ENCODE measurements at places on chromosomes 7 and 10.

DNA sequence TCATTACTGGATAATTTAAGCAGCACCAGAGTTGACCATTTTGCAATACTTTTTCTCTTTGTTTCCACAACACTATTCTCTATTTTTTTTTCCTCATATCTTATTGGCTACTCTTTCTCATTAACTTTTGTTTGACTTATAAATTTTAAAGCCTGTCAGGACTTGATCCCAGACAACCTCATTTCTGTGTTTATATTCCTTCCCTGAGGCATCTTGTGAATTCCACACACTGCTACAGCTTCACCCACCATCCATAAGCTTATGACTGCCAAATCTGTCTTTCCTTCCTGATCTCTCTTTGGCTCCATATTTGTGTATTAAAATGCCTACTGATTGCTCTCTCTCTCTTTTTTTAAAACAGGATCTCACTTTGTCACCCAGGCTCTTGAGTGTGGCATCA is 124.6 kb upstream of the MBL2 start:
- no peak for DNase-seq

- DNase-seq = no peak
Measured at GRCh38 chr7:55147101-55147500, 128.3 kb downstream of the EGFR start.

DNA sequence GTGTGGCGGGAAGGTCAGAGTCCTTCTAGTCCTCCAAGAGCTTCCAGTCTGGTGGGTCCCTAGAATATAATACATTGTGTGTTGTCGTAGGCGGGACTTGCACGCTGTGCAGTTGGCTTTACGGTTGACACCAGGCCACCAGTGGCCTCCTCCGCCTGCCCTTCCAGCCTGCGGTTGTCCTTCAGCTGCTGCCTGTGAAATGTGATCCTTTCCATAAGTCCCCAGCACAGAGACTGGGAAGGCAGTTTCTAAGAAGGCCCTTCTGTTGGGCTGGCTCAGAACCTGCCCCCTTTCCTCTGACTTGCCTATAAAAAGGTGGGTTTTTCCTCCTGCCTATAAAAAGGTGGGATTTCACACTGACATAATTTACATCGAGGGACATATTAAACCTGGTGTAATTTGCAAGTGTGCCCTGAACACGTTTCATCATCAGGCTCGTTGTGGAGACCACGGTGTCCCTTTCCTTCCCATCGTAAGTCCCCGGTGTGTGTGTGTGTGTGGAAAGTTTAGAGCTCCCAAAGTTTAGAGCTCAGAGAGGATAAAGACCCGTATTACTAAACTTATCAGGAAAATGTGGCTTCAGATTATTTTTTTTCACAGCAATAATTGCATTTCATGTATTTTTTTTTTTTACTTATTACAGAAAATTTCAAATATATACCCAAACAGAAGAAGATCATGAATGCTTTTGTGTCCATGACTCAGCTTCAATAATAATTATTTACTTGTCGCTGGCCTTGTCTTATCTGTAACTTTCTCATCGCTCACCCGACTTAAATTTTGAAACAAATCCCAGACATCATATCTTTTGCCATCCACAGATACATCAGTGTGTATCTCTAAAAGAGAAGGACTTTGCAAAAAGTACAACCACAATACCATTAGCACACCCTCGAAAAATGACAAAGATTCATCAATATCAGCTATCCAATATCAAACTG is 45.1 kb downstream of the CUX1 start:
- no peak for DNase-seq

DNA sequence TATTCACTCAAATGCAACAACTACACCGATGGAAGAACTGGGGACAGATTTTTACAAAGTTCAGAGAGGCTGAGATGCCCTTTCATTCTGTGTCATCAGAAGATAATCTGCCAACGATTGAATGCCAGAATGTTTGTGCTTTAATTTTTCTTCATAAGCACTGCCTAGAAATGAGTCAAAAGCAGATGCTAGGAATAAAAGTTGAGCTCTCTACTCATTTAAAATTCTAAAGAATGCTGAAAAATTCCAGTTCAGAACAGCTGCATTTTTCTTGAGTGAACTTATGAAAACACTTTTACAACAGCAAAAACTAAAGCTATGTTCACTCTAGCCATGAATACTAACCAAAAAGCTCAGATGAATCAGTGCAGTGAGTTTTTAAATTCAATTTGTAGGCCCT is 22.3 kb upstream of the FAM133B start:
- DNase-seq = no peak

DNA sequence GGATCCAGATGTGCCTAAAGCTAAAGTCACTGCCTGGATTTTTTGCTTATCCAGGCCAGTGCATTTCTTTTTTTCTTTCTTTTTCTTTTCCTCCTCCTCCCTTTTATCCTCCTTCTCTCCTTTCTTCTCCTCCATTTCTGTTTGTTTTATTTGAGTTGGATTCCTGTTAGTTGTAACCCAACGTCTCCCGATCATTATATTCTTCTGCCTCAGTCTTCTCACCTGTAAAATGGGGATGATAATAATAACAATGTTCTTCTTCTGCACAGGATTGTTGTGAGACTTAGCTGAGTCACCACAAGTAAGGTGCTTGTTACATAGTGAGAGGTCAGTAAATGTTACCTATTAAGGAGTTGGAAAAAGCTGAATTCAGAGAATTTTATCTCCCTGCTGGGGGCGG is 13.7 kb upstream of the FFAR4 start:
- DNase-seq = no peak

- DNase-seq = no peak
Measured at GRCh38 chr10:52442576-52442975, 128.5 kb downstream of the DKK1 start.

GRCh38 chr10:70379581-70380176 is 2.7 kb downstream of the LRRC20 start:
- no peak for DNase-seq

- DNase-seq = no peak
Measured at GRCh38 chr7:106346167-106346677, 61.4 kb upstream of the NAMPT start.

DNA sequence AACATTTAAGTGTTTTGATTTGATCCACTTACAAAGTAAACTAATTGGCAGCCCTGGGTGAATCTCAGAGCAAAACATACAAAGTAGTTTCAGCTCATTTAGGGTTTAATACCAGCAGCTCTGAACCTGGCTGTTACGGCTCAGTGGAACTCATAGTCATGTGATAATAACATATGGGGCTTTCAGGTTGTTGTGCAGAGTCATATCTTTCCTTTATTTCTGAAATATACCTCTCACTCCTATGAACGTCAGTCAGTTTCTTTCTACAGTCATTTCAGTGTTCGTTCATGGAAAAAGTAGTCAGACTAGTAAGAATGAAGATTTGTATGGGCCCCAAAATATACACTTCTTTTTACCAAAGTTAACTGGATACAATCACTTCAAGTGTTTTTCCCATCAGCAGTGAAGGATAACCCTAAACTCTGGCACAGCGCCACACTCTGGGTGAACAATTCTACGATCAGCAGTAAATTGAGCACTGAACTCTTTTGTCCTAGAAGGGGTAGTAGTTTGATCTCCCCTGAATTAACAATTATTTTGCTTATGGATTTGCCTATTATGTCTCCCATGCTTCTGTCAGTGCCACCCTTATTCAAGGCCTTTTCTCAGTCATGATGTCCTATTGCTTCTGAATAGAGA is 218.6 kb downstream of the THSD7A start:
- DNase-seq = no peak

DNA sequence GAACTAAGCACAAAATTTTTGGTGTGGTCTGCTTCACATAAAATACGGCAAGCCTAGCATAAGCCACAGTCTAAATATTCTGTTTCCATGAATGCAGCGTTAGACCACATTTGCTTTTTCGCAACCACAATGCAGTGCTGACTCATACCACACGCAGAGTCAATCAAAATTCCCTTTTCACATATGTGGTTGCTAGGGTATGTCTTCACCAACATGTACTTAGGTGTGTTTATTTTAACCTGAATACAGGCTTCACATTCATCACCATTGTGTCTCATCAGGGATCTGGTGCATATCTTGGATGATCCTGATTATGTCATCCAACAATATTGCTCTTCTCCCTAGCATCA is 90.8 kb downstream of the CHN2 start:
- DNase-seq = peak; percentile 0

DNA sequence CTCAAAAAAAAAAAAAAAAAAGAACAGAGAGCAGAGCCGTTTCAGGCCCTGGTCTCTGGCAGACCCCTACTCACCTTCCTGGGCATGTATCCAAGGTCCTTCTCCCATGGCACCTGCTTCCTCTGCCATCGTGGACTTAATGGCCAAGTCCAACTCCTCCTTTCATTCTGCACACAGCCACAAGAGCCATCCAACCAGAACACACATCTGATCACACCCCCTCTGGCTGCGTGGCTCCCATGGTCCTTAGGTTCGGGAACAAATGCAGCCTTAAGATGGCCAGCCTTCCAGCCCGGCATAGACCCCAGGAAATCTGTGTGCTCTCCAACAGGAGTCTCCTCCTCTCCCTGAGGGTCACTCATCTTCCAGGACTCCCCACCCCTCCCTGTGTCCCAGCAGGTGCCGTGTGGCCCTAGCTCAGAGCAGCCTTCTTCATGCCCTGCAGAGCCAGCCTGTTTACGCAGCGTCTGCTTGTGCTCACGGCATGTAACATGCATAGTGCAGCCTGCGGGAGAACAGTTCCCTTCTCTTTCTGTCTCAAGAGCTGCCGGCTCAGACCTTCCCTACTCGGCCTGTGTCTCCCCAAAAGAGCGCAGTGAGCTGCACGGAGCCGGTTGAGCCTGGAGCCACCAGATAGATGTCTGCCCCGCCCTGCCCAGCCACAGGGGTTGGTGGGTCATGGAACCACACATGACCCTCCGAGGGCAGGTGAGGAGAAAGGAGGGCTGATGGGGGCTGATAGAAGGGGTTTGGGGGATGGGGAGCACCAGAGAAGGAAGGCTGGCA is 157.3 kb downstream of the NRF1 start:
- no peak for DNase-seq

DNA sequence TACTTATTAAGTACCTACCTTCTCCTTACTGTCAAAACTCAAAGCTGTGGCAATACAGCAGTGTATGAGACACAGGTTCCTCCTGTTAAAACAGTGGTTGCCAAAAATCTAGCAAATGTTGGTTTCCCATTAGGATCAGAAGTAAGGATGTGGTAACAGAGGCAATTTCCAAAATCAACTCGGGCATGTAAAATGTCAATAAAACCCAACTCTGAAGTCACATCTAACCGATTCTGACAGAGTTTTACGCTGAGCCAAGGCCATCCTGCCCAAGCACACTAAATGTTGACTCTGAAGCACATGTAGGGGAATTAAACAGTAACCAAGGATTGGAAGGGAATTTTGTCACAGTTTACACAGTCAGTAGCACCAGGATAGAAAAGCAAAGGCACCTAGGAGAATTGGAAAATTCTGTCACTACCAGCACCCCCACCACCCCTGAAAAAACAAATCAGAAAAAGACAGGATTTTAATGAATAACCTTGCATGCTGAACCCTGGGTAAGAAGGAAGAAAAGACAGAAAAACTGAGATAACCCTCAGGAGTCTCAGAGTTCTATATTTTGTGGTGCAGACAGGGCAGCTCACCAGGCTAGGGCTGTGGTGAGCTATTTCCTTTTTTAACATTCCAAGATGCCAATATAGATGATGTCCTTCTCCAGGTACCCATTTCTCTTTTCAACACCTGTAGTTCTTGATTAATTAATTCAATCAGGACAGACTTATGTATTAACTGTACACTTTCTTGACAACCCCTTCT is 119.5 kb downstream of the DOCK4 start:
- DNase-seq = no peak

- no peak for DNase-seq
Measured at GRCh38 chr7:37251222-37251621, 197.4 kb downstream of the ELMO1 start.

GRCh38 chr10:44939691-44940401 is 19.8 kb upstream of the RASSF4 start:
- no peak for DNase-seq

DNA sequence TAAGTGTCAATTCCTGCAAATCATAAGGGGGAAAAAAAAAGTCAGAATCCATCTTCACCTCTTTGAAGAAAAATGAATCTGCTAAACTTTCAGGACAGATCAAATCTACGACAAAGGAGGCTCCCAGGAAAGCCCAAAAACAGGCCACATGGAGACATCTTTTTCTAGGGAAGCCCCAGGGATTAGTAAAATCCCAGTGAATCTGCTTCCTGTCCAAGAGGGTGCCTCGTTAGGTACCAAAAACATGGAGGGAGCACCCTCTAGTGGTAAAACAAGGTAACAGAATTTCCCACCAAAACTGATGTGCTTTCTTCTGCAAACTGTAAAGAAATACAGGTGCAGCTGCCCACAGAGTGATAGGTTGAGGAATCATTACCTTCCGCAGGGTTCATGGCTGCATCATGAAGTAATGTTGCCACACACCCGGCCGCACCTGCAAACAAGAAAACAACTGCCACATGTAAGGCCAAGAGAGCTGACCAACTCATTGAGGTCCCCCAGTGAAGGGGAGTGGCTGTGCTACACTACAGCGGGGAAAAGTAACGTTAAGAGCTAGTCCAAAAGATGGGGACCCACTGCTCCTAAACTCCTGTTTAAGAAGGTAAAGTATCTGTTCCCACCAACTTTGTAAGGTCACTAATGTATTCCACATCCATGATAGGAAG is 7.9 kb downstream of the SLC25A28 start:
- peak; percentile 52 for DNase-seq

DNA sequence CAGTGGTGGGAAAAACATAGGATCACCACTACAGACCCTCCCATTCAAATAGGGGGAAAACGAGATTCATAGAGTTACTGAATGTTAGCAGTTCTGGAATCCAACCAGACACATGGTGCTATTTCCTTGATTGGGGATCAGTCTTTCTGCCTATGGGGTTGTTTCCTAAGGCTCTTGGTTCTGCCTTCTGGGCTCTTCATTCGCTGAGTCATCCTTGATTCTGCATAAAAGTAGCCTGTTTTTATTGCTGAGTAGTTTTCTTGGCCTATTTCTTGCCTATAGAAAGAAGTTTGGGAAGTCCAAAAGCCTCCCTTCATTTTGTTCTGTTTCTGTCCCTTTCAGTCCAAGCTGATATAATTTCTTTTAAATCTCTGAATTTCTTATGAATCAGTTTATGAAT is 99.3 kb upstream of the OIT3 start:
- DNase-seq = no peak

GRCh38 chr7:159136013-159136412 is 8.7 kb downstream of the VIPR2 start:
- DNase-seq = no peak

DNA sequence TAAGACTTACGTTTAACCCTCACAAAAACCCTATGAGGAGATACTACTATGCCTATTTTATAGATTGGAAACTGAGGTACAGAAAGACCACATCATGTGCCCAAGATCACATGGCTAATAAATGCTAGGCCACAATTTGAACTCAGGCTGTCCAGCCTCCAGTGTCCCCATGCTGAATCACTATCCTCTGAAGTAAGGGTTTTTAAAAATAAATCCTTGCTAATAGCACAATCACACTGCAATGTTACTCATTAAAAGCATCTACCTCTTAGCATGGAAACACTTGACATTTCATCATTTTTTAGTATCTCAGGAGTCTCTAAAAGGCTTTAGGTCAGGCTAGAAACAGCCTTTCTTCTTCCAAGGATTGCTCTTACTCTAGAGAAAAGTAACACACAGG is 50.0 kb upstream of the PPP1R3C start:
- DNase-seq = no peak

- no peak for DNase-seq
Measured at GRCh38 chr7:102080434-102081243, 206.0 kb upstream of the SH2B2 start.

- DNase-seq = no peak
Measured at GRCh38 chr7:107387128-107387527, 82.7 kb upstream of the GPR22 start.

All from central memory CD4-positive, alpha-beta T cell (primary cell).